CD8-positive, alpha-beta memory T cell (primary cell): ENCODE measurements at places on chromosomes 2 and 18.

DNA sequence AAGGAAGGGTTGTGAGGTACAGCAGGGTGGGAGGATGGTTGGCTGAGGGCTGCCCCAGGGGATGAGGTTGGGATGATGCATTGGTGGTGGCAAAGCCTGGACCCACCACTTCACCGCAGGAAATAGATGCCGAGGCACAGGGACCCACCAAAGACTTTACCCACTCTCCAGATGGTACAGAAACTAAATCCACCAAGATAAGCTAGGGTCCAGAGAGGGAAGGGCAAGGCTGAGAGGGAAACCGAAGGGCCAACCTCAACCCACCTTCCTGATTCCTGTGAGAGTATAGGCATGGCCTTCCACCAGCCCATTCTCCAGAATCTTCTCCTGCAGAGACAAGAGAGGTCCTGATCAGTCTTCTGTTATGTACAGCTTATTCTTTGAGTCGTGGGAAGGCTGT lies 18.1 kb downstream of the CAPN14 start:
- no peak for DNase-seq

DNA sequence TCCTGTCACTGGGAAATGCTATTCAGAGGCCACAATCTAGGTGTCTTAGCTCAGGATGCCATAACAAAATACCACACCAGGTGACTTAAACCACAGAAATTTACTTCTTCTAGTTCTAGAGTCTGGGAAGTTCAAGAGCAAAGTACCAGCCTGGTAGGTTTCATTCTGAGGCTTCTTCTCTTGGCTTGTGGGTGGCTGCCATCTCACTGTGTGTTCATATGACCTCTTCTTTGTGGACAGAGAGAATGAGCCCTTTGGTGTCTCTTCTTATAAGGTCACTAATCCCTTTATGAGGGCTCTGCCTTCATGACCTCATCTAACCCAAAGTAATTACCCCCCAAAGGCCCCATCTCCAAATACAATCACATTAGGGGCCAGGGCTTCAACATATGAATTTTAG lies 57.3 kb downstream of the RHOB start:
- DNase-seq, result no peak

DNA sequence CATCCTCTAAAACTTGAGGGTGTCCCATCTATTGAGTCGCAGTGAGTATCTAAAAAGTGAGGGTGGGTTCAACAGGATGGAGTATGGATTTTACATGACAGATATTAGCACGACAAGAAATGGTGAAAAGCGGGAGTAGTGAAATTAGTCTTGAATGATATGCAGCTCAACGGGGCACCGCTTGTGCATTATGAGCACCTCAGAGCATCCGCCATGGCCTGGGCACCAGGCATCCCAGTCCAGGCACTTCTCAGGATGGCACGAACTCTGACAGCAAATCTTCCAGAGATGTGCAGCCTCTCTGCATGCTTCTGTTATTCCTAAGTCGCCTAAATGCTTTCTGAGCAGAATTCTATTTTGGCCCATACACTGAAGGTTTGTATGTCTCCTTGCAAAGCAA lies 57.1 kb downstream of the ZNF516 start:
- DNase-seq, result no peak

DNA sequence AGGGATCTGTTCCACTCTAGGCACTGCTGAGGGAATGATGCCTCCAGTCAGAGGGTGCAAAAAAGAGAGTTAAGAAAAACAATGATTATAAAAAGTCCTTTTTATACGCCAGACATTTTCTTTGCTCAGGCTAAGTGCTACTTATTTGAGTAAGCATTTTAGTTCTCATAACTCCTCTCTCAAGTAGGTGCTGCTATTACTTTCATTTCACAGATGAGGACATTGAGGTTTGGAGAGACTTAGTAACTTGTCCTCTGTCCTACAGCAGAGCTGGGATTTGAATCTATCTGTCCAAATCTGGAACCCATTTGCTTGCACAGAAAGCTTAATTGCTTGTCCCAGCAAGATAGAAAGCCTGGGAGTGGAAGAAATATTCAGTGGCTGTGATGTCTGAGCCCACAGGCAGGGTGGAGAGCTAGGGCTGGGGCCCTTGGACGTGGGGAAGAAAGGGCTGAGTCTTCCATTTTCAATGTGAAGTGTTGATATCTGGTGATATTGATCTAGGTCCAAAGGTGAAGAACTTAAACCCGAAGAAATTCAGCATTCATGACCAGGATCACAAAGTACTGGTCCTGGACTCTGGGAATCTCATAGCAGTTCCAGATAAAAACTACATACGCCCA lies 5.8 kb downstream of the IL37 start:
- DNase-seq, result no peak

DNA sequence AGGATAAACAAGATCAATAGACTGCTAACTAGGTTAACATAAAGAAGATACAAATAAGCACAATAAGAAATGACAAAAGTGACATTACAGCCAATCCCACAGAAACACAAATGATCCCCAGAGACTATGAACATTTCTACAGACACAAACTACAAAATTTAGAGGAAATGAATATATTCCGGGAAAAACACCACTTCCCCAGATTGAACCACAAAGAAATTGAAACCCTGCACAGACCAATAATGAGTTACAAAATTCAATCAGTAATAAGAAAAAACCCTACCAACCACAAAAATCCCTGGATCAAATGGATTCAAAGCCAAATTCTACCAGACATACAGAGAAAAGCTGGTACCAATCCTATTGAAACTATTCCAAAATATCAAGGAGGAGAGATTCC lies 232.4 kb upstream of the RBMS1 start:
- no peak for DNase-seq

- no peak for DNase-seq
These were observed 50.4 kb upstream of the FZD5 start for GRCh38 chr2:207819839-207820784.

- no peak for DNase-seq
These were observed 129.0 kb downstream of the RND3 start for GRCh38 chr2:150358468-150358807.

- peak; percentile 36 for DNase-seq
These were observed 33.9 kb downstream of the BMP10 start for GRCh38 chr2:68837164-68837860.

DNA sequence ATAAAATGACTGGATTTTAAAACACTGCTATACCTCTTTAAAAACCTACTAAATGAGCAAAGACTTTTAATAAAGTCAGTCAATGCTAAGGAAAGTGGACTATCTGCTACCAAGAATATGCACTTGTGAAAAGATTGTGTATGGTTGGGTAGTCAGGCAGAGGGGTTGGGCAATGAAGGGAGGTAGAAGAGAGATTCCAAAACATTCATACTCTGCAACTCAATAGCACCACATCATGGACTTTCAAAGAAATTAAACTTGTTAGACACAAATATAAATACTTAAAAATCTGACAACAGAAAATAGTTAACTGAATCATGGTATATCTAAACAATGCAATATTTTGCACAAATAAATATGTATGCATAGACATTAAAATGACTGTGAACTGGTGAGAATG lies 139.9 kb upstream of the MAPRE2 start:
- DNase-seq, result no peak

DNA sequence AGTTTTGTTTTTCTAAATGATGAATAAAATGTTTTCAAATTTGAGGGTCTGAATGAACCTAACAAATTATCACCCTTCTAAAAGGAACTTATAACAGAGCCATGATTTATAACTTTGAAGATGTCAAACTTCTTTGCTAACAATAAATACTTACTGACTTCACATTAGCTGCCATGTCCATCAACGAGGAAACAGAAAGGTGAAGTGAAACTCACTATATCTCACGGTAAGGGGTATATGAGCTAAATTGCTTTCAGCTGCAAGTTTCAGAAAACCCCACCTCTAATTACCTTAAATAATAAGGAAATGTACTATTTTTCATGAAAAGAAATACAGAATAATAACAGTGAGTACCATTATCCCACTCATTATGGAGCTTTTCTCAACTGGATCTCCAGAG lies 350.8 kb upstream of the NT5C1B start:
- no peak for DNase-seq

DNA sequence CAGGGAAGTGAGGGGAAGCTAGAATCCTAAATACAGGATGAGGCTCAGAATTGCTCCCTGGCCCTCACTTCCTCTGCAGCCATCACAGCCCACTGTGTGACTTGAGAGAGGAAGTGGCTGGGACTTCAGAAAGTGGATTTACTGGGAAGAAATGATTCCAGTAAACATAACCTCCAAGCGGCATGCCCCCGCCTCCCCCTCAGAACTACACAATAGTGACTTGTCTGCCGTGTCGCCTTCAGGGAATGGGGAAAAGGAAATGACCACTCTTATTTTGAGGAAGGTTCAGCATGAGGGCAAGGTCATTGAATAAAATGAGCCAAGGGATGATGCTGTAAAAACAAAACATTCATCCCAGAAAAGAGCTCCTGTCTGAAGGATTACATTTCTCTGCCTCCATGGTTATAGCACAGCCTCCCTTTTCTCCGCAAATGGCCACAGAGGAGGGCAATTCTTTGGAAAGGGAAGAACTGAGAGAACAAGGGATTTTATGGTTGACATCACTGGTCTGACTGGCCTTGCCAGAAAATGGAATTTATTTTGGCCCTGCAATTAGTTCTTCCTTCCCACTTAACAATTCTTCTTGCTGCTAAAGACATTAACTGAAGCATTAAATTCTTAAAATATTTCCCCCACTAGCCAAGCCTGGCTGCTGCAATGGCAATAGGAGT lies 78.9 kb upstream of the DAPL1 start:
- no peak for DNase-seq

DNA sequence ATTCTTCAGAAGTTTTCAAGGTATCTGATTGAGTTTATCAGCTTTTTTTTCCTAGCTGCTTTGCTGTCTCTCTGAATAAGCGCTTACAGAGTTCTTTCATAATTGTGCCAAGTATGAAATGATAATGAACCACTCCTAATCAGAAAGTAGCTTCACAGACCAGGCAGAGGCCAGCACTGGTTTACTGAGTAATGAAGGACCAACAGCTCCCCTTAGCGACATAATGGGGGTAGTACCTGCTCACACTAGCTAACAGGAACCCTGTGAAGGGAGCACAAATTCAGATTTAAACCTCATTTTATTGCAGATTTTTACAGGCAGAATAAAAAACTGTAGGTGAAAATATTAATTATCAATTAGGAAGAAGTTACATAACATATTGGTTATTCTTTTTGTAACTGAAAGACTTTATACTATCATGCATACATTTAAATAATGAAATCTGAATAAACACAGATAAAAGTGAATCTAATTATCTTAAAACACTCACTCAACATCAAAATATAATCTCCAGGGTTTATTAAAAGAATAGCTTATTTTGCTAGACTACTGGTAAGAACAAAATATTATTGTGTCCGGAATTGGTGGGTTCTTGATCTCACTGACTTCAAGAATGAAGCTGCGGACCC lies 53.7 kb upstream of the LRRC30 start:
- no peak for DNase-seq

GRCh38 chr18:78878335-78878734 lies 101.3 kb upstream of the SALL3 start:
- DNase-seq, result no peak

GRCh38 chr2:134401081-134401497 lies 147.2 kb downstream of the MGAT5 start:
- DNase-seq, result no peak

GRCh38 chr2:172232708-172233396 lies 130.2 kb upstream of the DLX2 start:
- no peak for DNase-seq

DNA sequence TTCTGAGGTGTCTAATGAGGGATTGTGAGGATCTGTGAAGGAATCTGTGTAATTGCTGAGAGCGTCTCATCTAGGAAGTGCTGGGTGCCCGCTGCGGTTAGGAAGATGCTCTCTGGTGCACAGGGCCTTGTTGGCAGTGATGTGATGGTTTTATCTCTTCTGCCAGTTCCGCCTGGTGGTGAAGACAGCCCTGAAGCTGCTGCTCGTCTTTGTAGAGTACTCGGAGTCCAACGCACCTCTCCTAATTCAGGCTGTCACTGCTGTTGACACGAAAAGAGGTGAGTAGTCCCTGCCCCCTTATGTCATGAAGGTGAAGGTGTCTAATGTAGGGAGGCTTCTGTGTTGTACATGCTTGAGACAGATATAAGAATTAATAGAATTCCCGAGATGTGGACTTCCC lies 234.2 kb downstream of the TPGS2 start:
- DNase-seq, result no peak

GRCh38 chr2:33485051-33485450 lies 8.6 kb downstream of the RASGRP3 start:
- DNase-seq, result no peak

GRCh38 chr18:48767090-48767690 lies 183.6 kb downstream of the SMAD7 start:
- no peak for DNase-seq

GRCh38 chr2:67984600-67984999 lies 78.2 kb downstream of the C1D start:
- DNase-seq, result no peak

DNA sequence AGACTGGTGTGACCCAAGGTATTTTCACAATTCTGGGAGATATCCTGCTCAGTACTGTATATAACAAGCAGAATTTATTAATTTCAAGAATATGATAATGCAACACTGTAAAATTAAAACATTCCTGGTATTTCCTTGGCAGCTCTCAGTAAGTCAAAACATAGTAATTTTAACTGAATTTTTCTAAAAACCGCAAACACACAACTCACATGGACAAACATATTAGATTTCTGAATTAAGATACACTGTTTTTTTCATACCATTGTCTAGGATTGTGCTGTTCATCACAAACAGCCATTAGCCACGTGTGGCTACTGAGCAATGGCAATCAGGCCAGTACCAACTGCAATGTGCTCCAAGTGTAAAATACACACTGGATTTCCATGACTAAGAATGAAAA lies 29.6 kb downstream of the LPIN2 start:
- DNase-seq, result no peak

DNA sequence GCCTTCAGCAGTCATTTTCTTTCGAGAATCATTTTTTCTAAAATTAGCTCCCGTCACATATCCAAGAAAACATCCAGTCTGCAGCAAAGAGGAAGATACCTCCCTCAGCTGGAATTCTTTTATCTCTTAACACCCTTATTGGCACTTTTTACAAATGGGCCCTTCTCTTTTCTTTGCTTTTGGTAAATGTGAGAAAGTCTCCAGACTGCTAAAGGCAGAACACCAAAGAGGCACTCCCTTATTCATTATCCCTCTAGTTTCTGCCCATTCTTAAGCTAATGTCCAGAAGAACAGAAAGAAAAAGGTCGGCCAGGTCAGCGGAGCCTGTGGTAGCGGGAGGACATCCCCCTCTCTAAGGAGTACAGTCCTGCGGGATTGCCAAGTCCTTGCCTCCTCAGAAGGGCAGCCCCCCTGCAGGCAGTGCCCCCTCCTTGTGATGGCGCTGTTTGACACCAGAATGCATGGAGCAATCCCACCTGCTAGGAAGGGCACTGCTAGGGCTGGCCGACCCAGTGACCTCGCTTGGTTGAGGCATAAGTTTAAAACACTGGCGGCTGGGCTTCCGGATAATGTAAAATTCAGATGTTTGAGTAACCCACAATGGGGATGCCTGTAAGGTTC lies 34.0 kb downstream of the ST6GAL2 start:
- DNase-seq, result no peak

- no peak for DNase-seq
These were observed 17.6 kb downstream of the FN1 start for GRCh38 chr2:215418064-215418963.

- no peak for DNase-seq
These were observed 130.5 kb downstream of the PLCL1 start for GRCh38 chr2:197934934-197935289.

GRCh38 chr2:152929628-152930027 lies 211.2 kb downstream of the ARL6IP6 start:
- no peak for DNase-seq

GRCh38 chr2:126686286-126686685 lies 30.3 kb downstream of the GYPC start:
- DNase-seq, result no peak

GRCh38 chr2:190859347-190860297 lies 21.0 kb upstream of the GLS start:
- DNase-seq, result no peak
